Cardiac muscle cell (in vitro differentiated cells and primary cell): ENCODE measurements at places on chromosomes 5 and 9. TPM values are rescaled to one million over a fixed set of nuclear protein-coding genes. Genes with fewer than 3 reads are reported as not detected.

The ARHGEF39 gene
- 5.6 and 36.9 TPM in 2 replicates for polyA plus RNA-seq

The FAM153A gene
- polyA plus RNA-seq, result 6.6 and 12.2 TPM in 2 replicates

The RANBP3L gene
- polyA plus RNA-seq, result 0.21 and 0.48 TPM in 2 replicates

DNA sequence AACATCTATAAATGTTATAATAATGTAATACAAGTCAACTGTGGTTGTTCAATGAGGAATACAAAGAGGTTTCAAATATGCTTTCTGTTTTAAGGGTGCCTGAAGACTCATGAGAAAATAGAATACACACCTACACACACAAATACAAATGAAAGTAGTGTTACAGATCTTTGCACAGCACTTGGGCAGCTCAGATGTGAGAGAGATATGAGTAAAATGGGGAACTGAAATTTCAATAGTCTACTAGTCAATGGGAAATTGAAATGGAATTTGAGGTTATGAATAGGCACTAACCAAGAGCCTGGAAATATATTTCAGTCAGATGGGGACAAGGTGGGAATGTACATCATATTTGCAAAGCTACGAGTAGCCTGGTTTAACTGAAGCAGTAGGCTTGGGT, 96.6 kb downstream of the ISL1 start:
- no peak for DNase-seq

GRCh38 chr5:178340187-178340586, 107.6 kb upstream of the PHYKPL start:
- DNase-seq, result no peak

DNA sequence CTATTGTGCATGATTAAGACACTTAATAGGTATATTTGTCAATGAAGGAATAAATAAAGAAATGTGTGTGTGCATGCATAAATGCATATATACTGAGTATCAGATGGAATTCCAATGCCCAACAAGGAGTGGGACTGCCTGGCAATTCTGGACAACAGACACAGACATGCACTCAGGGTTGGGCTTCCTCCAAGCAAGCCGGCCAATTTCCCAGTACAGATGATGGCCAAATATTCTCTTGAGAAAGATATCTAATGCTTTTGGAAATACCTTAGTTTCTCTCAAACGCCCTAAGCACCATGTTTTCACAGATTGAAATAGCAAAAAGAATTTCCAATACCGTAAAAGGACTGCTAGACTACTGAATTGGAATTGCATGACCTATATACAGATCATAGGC, 11.1 kb downstream of the FTMT start:
- DNase-seq, result no peak

DNA sequence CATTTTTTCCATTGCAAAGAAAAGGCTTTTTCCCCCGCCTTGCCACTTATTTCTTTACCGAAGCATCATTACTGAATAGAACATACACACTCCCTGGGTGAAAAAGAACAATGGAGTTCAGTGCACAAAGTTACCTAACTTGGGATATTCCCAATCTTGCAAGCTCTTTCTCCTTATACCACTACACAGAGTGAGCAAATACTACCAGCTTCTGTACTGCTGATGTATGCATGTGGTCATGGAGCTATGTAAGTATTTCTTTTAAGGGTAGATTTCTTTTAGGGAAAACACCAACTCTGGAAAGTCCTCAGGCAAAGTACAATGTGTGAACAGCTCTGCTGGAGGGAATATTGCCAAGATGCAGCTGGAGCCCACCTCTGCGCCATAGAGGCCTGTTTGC, 81.1 kb downstream of the AOPEP start:
- DNase-seq, result no peak
